ENCODE measurements at places on chromosomes 11 and 22. TPM values are rescaled to one million over a fixed set of nuclear protein-coding genes. Genes with fewer than 3 reads are reported as not detected.

The BARX2 gene
- total RNA-seq = 0.10 TPM

DNA sequence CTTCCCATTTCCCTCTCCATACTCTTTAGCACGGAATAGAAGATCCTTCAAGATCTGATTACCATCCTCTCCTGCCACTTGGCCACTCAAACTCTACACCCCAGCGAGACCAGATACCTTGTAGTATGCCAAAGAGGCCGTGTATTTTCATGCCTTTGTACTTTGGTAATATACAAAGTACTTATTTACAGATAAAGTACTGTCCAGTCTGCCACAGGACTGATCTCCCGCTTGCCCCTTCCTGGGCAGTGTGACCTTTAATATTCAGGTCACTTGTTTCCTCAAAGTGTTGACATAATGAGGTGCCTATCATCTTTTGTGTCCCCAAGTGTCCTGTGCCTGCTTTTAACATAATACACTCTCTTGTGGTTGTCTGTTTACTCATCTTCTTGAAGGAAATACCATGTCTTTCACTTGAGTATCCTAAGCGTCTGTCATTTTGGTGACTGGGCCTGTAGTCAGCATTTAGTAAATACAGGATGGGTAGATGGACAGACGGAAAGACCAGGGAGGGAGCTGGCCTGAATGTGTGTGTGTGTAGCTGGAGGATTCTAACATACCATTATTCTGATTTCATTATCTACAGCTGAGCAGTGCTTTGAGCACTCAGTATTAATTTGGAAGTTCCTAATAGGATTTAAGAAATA is 137.4 kb downstream of the NAV2 start:
- DNase-seq = no peak

DNA sequence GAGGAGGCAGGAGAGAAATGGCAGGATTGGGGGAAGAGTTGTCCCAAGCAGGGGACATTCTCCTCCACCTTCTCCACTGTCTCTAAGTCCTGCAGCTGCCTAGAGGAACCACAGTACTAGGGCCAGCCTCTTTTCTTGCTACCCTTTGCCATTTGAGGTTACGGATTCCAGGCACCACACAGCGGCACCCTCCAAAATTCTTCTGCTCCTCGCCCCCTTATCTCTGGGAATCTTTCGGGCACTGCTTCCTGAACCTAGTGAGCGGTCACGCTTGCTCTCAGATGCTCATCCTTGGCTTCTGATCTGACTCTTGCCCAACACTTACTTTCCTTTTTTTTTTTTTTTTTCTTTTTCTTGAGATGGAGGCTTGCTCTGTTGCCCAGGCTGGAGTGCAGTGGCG is 26.6 kb upstream of the XBP1 start:
- DNase-seq = no peak

GRCh38 chr22:19385221-19385906 is 46.2 kb downstream of the HIRA start:
- no peak for DNase-seq
